Fibroblast of the conjunctiva (primary cell): ENCODE measurements at places on chromosomes 7 and 10.

GRCh38 chr7:19296617-19297016, 151.4 kb upstream of the FERD3L start:
- DNase-seq, result no peak

GRCh38 chr7:142332421-142332820, 74.6 kb upstream of the PRSS58 start:
- no peak for DNase-seq

- no peak for DNase-seq
Measured at GRCh38 chr7:78396210-78396609, 597.6 kb downstream of the PHTF2 start.

GRCh38 chr10:48472501-48473069, 132.3 kb downstream of the ARHGAP22 start:
- no peak for DNase-seq

DNA sequence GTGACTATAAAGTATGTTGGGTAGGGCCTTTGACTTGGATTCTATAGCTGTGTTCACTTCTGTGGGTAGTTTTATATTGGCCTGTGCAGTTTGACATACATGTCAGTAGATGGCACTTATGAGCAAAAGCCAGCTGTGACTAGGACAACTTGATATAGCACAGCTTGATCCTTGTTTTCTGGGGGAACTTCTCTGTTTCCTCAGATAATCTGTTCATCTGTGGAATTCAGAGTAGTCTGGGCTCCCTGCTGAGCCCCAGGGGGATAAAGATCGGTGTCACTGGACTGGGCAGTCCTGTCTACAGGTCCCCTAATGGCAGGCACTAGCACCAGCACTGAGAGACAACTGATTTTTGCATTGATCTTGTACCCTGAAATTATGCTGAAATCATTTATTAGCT, 25.4 kb downstream of the CYP2C9 start:
- DNase-seq, result peak; percentile 2

- DNase-seq, result no peak
Measured at GRCh38 chr7:80053124-80053523, 81.5 kb upstream of the GNAI1 start.

DNA sequence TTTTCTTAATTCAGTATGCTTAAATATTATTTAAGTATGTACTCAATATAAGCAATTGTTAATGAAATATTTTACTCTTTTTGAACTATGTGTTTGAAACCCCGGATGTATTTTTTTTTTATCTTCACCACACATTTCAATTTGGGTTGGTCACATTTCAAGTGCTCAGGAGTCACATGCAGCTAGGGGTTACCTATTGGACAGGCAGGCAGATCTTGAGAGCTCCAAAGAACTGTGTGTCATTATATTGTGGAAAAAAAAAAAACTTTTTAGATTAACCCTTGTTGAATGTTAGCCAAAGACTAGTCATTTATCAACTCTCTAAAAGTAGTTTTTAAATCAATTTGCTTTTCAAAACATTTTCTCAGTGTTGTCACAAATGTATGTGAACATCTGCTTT, 37.2 kb downstream of the IKZF1 start:
- DNase-seq, result no peak

GRCh38 chr7:148334441-148334956, 256.1 kb upstream of the C7orf33 start:
- DNase-seq, result no peak
